GM12878 (cell line): ENCODE measurements at places on chromosomes 16 and 17.

GRCh38 chr17:80649672-80650330 lies 105.2 kb downstream of the RPTOR start:
- DNase-seq = no peak

DNA sequence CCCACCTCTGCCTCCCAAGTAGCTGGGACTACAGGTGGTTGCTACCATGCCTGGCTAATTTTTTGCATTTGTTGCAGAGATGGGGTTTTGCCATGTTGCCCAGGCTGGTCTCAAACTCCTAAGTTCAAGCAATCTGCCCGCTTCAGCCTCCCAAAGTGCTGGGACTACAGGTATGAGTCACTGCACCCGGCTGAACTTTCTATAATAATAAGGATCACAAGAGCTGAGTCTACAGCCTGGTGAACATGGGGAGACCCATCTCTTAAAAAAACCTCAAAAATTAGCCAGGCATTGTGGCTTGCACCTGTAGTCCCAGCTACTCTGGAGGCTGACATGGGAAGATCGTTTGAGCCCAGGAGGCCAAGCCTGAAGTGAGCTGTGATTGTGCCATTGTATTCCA lies 53.5 kb downstream of the WDR59 start:
- DNase-seq = no peak

DNA sequence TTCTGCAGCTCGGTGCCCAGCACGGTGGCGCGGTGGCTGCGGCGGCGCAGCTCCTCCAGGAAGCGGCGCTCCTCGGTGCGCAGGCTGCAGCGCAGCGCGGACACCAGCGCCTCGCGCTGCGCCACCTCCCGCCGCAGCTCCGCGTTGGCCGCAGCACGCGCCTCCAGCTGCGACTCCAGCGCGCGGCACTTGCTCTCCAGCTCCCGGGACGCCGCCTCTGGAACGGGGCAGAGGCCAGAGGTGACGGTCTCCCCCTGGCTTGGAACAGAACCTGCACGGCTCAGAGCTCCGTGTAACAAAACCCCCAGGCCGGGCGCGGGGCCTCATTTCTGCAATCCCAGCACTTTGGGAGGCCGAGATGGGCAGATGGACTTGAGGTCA lies 13.2 kb upstream of the CLUH start:
- no peak for DNase-seq

DNA sequence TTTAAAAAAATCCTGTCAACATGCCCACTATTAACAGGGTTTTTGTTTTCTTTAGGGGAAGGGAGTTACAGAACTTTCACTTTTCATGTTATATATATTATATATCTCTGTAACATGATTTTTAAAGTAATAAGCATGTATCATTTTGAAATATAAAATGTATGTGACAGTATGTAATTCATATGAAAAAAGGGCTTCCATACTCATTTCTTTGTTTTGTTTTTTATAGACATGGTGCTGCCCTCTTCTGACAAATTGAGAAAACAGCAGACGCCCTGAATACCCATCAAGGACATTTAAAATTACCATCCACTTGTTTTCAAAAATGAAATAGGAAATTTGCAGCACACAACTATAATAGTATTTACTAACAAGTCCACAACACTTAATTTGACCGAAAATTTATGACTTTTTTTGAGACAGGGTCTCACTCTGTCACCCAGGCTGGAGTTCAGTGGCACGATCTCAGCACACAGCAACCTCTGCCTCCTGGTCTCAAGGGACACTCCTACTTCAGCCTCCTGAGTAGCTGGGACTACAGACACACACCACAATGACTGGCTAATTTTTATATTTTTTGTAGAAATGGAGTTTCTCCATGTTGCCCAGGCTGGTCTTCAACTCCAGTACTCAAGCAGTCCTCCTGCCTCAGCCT lies 30.4 kb downstream of the CFDP1 start:
- no peak for DNase-seq

- DNase-seq = no peak
These were observed 28.2 kb downstream of the LMF1 start for GRCh38 chr16:942436-943060.
